Hepatic stellate cell (primary cell): ENCODE measurements at places on chromosomes 1 and 21.

DNA sequence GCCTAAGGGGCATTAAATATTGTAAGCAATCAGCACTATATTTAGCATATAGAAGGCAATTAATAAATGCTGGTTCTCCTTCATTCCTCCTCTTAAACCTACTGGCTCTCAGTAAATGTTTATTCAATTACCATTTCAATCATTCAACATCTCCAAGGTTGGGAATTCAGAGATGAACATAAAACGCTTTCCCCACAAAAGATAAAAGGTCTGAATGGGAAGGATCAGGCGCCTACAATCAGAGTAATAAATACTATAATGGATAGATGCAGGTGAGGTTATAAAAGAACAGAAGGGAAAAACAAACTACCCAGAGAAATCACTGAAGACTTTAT, 407 bp upstream of the KTI12 start:
- DNase-seq = no peak

DNA sequence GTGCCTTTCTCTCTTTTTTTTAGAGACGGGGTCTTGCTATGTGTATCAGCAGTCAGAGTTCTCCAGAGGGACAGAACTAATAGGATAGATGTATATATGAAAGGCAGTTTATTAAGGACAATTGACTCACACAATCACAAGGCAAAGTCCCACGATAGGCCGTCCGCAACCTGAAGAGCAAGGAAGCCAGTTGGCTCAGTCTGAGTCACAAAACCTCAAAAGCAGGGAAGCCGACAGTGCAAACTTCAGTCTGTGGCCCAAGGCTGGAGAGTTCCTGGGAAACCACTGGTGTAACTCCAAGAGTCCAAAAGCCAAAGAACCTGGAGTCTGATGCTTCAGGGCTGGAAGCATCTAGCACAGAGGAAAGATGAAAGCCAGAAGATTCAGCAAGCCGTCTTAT, 16.3 kb upstream of the H3-3A start:
- no peak for DNase-seq

DNA sequence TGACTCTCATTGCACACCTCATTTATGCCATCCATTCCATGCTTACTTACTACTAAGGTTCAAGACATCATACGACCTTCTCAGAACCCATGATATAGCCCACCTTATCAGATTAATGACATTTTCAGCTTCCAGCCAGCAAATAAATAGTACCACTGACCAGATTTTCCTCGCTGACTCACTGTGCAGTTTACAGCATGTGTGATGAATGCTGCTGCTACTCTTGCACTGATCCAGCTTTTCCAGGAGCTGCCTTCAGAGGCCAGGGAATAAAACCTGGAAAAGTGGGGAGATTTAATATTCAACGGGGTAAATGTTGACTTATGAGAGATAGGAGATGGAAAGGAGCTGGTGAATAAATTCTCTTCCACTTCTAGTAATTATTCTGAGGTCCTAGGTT, 247.1 kb downstream of the COL11A1 start:
- DNase-seq = no peak

- DNase-seq = no peak
Observed at GRCh38 chr1:42552636-42553035, 89.5 kb downstream of the CCDC30 start.

- no peak for DNase-seq
Observed at GRCh38 chr1:114003431-114003830, 24.2 kb downstream of the OLFML3 start.

DNA sequence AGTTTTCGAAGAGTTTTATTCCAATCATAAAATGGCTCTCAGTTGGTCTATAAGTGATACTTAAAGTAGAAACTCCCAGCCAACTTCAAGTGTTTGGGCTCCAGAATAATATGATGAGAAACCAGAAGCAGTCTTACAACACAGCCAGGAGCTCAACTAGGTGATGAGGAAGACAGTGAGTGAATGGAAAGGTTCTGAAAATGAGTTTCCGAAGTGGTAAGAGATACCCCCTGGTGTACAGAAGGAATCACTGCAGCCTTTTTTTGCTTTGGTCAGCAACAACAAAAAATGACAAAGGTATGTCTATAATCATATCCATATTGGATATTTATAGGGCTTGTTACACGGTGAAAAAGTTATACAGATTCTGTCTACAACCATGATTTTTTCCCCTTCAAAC, 16.5 kb downstream of the KRTAP19-1 start:
- DNase-seq = no peak

- peak; percentile 52 for DNase-seq
Observed at GRCh38 chr1:229296541-229296941, 25.6 kb downstream of the RAB4A start.

- DNase-seq = no peak
Observed at GRCh38 chr1:209388358-209388757, 195.2 kb upstream of the CAMK1G start.

GRCh38 chr1:6191968-6192367, 7.4 kb downstream of the RPL22 start:
- no peak for DNase-seq

GRCh38 chr1:52621950-52622349, 11.0 kb upstream of the SHISAL2A start:
- DNase-seq = no peak

DNA sequence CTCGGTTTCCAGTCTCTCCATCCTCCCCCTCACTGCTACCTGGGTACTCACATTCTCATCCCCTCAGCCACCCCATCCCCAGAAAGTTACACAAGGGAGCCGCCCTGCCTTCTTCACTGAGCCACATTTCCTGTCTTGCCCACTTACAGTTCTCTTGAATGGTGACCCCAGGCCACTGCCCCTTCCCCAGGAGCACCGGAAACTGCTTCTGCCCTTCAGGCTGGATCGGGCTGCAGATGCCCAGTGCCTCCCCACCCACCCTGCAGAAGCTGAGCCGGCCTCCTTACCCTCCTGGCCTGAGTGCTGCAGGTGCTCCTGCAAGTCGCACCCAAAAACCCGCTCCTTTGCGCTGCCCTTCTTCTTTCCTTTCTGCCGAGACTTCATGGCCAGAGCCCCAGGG, 450 bp downstream of the ARHGAP30 start:
- no peak for DNase-seq

DNA sequence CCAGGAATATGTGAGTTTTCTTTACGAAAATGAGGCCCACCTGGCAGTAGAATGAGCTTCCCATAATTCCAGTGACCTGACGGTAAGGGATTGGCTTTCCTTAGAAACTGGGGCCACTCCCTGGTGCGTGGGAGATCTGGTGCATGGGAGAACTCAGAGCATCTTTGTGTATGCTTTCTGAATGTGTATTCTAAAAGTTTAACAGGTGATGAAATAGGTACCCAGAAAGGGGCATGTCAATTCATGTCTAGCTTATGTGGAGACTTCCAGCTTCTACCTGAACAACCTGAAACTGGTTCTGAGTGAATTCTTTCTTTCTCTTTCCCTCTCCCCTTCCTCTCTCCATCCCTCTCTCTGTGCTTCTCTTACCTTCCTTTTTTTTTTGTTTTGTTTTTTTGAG, 15.2 kb upstream of the FCRLA start:
- no peak for DNase-seq

DNA sequence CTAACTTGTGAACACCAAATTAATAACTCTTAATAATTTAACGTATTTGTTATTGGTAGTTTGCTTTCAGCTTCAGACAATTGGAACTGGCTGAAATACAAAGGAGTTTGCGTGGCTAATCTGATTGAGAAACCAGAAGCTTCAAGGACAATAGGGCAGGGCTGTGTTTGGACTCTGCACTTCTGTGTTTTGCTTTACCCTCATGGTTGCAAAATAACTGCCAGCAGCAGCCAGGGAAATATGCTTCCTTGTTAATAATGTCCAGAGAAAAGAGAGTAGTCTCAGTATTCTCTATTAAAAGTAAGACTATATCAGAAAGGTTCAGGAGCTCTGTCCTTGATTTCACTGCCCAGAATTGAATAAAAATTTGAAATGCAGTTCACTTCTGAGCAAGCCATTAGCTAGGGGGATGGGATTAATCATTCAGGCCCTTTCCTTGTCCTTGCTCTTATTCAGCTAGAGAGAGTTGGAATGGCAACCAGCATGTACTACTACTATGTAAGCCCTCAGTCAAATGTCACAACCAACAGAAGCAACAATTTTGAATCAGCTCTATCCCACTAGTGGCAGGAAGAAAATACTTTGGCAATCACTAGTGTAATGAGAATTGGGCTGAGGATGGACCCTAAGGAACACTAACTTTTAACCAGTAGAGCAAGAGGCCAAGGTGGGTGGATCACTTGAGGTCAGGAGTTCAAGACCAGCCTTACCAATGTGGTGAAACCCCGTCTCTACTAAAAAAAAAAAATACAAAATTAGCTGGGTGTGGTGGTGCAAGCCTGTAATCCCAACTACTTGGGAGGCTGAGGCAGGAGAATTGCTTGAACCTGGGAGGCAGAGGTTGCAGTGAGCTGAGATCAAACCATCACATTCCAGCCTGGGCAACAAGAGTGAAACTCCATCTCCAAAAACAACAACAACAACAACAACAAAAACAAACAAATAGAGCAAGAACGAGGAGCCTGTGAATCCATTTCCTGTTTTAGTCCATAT, 76.8 kb downstream of the POU2F1 start:
- no peak for DNase-seq

DNA sequence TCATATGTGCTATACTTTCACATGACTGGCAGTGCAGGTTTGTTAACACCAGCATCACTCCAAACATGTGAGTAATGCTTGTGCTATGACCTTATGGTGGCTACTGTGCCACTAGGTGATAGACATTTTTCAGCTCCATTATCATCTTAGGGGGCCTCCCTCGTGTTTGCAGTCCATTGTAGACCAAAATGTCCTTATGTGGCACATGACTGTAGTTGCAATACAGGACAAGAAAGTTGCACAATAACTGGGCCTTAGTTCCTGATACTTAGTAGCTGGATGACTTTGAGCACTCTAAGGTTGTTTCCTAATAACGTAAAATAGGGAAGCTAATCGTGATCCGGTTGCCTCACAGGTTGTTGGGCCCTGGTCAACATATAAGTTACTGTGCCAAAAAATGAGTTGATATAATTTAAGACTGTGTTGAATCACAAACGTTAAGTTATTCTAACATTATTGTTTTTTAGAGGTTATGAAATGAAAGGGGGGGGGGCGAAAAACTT, 511 bp upstream of the SNX27 start:
- DNase-seq = no peak

- DNase-seq = peak; percentile 41
Observed at GRCh38 chr21:36350282-36350910, 30.4 kb downstream of the MORC3 start.

GRCh38 chr1:197510691-197511378, 242.8 kb downstream of the CRB1 start:
- no peak for DNase-seq

- DNase-seq = no peak
Observed at GRCh38 chr1:115077286-115077983, 11.9 kb downstream of the TSPAN2 start.

GRCh38 chr1:17833661-17834501, 78.7 kb downstream of the ACTL8 start:
- DNase-seq = no peak

DNA sequence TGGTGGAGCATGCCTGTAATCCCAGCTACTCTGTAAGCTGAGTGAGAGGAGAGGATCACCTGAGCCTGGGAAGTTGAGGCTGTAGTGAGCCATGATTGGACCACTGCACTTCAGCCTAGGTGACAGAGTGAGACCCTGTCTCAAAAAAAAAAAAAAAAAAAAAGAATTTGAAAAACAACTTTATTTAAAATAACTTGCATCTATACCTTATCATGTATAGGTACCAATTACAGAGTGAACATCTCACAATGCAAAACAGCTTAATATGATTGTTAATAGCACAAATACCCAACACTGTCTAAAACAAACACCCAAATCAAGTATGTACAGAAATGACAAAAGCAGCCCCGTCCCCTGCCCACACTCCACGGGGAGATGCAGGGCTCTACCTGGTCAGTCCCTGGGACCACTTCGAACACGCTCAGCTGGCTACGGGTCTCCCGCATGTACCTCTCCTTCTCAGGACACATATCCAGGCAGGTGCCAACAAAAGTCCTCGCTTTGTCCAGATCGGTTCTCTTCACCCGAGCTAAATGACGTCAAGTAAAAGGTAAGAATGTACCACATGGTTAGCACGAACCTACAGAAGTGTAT, 10.5 kb downstream of the MCM3AP start:
- DNase-seq = no peak

GRCh38 chr1:40439247-40439646, 11.0 kb upstream of the ZFP69B start:
- DNase-seq = no peak

- DNase-seq = peak; percentile 36
Observed at GRCh38 chr1:245153552-245154428, 995 bp upstream of the KIF26B start.

- DNase-seq = peak; percentile 26
Observed at GRCh38 chr21:36589352-36589971, 109.5 kb upstream of the SIM2 start.

DNA sequence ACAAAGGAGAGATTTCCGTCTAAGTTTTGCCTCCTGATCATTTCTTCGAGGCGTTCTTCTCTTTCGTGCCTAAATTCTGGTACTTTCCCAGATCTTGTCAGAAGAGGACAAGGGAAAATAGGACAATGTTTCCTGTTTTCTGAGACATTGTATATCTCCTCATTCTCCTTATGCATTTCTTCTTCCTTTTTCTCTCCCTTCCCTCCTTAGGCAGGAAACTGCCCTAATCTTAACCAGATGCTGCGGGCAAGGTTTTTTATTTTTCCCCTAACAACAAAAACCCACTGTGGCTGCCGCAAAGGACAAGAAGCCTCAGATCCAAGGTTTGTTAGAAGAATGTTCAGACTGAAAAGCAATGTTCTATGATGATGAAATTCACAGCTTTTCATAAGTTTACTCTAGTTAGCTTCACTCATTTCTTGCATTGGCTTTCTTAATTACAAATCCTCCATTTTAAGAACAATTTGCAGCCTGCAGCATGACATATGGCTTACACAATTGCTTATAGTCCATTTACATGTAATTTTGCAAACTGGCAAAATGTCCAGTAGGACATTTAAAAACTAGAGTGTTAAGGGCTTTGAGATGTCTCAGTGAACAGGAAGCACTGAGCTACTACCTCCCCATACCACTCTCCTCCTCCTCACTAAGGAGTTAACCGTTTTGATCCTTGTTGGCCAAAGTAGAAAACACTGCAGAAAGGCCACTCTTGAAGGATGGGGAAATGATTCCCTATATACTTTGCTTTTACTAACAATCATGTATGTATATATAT, 624 bp downstream of the CTSK start:
- DNase-seq = no peak

- DNase-seq = no peak
Observed at GRCh38 chr1:60960891-60961461, 121.4 kb upstream of the NFIA start.

GRCh38 chr1:99768524-99769245, 2.2 kb upstream of the FRRS1 start:
- DNase-seq = peak; percentile 34

GRCh38 chr21:42754270-42754933, 101.0 kb downstream of the PDE9A start:
- no peak for DNase-seq

- DNase-seq = no peak
Observed at GRCh38 chr1:45867697-45868348, 64.4 kb downstream of the MAST2 start.

GRCh38 chr1:23122023-23122748, 46.5 kb downstream of the LUZP1 start:
- peak; percentile 36 for DNase-seq

GRCh38 chr1:246197076-246197475, 310.0 kb downstream of the SMYD3 start:
- no peak for DNase-seq

GRCh38 chr1:61289232-61290098, 207.1 kb downstream of the NFIA start:
- no peak for DNase-seq

GRCh38 chr1:9731561-9731960, 80.0 kb downstream of the PIK3CD start:
- no peak for DNase-seq

GRCh38 chr1:39177706-39178105, 26.8 kb upstream of the MACF1 start:
- no peak for DNase-seq
